ENCODE measurements at places on chromosomes 6 and 20.

GRCh38 chr6:9463311-9463710 is 951.6 kb downstream of the TFAP2A start:
- DNase-seq: no peak

DNA sequence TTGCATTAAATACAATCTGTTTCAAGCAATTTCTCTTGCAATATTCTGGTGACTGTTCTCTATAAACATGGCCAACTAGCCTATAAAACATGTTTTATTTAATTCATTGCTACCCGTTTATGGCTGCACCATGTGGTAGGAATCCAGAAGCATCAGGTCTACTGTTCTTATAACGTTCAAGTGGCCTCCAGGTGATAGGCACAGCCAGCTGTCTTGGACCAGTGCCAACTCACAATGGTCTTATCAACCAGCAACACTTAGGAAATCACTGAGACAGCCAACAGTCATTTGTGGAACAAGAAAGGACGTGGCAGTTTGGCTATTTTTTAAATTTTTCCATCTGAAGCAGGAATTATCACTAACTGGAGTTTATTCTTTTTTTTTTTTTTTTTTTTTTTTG is 193.6 kb downstream of the NKAIN2 start:
- no peak for DNase-seq

DNA sequence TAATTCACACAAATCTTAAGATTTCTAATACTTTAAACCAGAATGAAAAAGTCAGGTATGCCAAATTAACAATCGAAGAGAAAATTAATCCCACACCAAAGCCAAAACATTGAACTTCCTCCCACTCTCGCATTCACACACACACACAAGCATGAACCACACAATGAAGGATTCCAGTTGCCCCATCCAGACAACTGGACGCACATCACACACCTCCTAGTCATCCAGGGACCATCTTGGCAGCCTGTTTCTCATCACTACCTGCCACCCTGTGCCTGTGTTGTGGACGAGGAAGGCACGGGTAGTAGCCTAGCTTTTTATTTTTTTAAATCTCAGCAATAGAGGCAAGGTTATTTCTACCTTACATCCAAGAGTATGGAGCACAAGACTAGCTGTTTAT is 15.2 kb downstream of the B4GALT5 start:
- DNase-seq: no peak

DNA sequence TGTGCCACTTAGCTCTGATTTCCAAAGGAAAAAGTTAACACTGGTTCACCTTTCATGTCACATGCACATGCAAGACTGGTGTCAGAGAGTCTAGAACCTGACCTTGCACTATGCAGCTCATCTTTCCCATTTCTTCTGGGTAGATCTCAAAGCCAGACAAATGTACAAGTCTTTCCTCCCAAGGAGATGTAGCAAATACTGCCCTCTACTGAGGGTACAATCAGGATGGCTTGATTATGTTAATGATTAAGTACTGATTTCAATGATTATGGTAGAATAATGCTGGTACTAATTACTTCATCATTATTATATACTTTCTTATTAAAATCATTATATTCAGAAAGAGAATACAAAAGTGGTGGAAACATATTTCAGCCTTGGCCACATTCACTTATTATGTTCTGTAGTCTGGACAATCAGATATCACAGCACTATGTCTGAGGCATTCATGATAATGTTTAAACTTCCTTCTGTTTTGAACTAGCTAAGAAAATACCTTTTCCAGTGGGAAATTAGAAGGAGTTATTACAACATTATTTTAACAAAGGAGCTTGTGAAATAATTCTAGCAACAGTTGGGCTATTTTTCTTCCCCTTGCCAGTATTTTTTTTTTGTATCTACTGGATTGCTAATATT is 68.5 kb upstream of the FOXO3 start:
- no peak for DNase-seq

GRCh38 chr20:57584768-57585461 is 24.0 kb downstream of the PCK1 start:
- no peak for DNase-seq

GRCh38 chr6:52576054-52576391 is 837 bp downstream of the TRAM2 start:
- no peak for DNase-seq

- DNase-seq: no peak
Measured at GRCh38 chr6:116475141-116475540, 14.0 kb downstream of the CALHM6 start.

- no peak for DNase-seq
Measured at GRCh38 chr6:14075095-14075503, 42.5 kb upstream of the CD83 start.
